ENCODE measurements at places on chromosomes 3 and 15.

- DNase-seq, result no peak
Measured at GRCh38 chr15:25609371-25609770, 170.5 kb upstream of the UBE3A start.

- DNase-seq, result no peak
Measured at GRCh38 chr3:178802259-178802658, 266.0 kb downstream of the KCNMB2 start.

DNA sequence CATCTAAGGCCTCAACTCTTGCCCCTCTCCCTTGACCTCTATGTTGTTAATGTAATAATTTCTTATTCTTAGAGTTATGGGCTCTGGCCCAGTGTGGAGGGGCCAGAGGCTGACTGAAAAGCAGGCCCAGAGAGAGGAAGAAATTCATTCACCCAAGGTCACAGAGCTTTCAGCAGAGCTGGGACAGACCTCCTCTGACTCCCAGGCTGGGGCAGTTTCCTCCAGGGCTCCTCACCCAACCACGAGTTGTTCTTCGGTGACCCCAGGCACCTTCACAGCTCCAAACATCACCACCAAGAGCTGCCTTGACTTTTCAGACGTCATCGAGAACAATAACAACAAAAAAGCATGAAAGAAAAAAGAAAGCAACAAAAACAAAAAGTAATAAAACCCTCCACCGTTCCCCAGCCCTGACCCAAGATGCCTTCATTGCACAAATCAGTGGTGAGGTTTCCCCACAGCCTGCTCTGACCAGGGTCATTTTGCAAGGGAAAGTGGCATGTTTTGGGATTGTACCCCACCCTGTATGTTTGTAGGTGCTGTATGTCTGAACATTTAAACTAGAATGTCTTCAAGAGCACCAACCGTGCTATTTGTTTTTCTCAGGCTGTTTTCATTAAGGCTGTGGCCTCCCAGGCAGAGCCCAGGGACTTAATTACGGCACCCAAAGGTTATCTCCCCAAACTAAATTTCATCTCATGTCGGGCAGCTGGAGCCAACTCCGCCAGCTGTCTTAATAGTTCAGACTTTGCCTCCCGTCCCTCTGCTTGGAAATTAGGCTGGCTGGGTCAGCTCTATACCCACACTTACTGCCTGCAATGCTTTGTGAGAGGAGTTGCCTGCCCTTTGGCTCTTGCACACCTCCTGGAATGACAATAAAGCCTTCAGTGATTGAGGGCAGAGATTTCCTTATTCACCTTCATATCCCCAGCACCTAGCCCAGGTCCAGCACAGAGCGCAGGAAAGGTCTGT lies 173.8 kb downstream of the RPLP1 start:
- no peak for DNase-seq

DNA sequence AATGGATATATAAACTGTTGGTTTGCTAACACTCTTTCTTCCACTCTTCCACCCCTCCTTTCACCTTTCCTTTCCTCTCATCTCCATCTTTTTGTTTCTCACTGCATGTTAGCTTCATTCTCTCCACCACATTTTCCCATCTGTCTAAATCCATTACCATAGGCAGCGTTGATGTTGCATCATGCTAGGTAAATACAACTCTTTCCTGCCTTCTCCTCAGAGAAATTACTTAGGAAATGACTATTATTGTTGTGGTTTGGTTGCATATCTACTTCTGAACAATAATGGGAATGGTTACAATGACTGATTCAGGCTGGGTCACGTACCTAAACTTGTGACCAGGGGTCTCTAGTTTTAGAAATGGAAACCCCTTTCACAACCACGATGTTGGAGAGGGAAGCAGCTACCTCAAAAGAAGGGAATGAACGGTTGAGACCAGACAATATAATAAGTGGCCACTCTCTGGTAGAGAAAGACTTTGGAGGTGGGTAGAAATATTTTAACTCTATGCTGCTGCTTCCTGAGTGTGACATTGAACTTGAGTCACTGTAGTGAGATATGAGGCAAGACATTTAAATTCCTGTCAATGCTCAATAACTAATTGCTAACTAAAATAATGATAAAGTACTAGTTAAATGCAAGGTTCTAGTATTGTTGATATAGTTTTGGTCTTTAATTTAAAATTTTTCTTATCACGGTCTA lies 314.1 kb upstream of the TGFBR2 start:
- DNase-seq, result no peak

GRCh38 chr15:39628144-39628508 lies 47.2 kb downstream of the THBS1 start:
- DNase-seq, result no peak

DNA sequence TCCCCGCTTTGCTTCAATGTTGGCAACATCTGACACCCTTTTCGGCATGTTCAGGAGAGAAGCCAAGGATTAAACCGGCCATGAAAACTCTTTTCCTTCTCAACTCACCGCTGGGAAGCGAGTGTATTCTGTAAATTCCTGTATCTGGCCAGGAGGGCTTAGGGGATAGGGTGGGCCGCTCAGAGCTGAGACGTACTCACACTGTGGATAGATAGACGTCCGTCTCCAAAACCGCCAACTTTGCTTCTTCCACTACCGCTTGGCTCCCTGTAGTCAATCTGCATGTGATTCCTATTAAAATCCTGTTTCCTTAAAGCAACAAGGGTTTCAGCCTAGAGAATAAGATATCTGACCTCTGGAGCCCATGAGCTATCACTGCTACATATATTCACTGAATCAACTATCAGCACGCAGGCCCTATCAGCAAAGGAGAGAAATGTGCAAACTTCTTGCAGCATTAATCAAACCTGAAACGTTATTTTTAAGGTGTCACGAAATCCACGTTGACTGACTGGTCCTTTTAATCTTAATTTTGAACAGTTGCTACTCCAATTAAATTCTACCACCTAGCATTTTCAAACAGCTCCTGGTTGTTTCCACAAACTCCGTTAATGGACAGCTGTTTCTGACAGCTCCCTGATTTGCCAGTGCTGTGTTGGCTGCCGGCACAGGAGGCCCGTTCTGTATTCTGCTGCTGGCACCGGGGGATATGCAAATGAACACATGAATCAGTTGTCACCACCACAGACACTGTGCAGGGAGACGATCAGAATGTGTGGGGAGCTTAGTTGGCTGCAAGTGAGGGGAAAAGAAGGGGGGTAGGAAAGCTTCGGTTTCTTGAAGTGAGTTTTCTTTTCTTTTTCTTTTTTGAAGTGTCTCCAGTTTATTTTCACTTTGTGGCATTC lies 438.9 kb upstream of the ARRDC4 start:
- DNase-seq, result no peak

DNA sequence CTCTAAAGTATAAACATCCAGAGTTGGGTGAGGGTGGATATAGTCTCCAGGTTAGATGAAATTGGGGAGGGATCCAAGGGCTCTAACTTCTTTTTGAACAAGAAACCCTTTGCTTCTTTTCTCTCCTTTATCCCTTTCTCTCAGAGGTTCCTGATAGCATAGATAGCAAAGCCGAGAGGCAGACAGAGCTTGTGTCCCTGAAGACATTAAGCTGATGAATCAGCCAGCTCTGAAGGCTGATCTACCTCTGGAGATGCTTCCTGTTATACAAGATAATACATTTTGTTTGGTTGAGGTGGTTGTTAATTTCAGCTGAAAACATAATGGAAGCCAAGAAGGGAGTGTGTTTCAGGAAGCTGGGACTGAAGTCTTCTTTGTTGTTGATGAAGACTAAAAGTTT lies 193.2 kb downstream of the PDCD6IP start:
- no peak for DNase-seq

GRCh38 chr3:10546181-10546624 lies 40.8 kb upstream of the ATP2B2 start:
- no peak for DNase-seq

DNA sequence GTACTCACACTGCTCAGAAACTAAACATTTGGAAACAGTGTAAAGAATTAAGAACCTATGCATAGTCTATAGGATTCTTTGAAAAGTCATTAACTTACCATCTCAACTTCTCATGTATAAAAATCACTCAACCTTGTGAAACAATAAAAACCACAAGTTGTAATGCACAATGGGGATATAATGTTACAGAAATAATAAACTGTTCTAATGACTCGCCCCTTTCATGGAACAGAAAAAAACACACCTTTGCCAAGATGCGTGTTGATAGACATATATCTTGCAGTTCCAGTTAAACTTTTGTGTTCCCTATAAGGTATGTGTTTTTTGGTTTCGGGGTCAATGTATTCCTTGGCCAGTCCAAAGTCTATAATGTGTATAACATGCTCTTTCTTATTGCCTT lies 50.8 kb upstream of the PPIB start:
- DNase-seq, result no peak

DNA sequence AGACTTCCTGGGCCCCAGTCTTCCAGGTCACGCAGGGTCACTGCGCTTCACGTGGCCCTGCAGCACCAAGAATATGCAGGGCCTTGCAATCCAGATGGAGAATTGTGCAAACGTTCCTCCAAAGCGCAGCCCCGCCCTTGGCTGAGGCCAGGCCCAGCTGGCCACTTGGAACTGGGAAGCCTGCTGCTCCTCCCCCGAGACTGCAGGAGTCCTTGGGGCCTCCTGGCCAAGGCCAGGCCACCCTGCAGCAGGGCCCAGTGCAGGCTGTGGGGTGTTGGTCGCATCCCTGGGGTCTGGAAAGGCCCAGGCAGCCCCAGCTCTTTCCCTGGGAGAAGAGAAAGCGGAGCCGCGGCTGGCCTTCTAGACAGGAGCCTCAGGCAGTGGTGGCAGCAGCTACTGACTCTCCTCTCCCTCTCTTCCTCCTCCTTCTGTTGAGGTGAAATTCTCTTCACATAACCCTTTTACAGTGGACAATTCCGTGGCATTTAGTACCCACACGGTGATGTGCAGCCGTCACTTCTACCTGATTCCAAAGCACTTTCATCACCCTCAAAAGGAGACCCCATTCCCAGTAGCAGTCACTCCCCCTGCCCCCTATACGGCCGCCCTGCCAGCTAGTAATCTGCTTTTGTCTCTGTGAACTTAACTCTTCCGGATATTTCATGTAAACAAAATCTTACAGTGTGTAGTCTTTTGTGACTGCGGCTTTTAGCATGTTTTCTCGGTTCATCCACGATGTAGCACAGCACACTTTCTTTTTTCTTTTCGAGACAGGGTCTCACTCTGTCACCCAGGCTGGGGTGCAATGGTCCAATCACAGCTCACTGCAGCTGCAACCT lies 103.9 kb downstream of the TMEM266 start:
- no peak for DNase-seq

DNA sequence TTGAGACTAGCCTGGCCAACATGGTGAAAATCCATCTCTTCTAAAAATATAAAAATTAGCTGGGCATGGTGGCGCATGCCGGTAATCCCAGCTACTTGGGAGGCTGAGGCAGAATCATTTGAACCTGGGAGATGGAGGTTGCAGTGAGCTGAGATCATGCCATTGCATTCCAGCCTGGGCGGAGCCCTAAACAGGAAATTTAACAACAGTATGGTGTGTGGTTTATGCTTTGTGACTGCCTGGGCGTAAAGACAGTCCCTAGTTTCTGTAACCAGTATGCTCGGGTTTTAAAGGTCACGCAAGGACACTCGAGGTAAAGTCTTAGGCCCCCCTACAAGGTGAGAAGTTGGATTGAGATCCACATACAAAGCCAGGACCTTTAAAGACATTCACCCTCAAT lies 43.3 kb downstream of the USP50 start:
- DNase-seq, result no peak

- DNase-seq, result no peak
Measured at GRCh38 chr15:49026700-49027099, 19.5 kb downstream of the SECISBP2L start.

GRCh38 chr15:30816430-30816829 lies 87.3 kb upstream of the FAN1 start:
- no peak for DNase-seq

DNA sequence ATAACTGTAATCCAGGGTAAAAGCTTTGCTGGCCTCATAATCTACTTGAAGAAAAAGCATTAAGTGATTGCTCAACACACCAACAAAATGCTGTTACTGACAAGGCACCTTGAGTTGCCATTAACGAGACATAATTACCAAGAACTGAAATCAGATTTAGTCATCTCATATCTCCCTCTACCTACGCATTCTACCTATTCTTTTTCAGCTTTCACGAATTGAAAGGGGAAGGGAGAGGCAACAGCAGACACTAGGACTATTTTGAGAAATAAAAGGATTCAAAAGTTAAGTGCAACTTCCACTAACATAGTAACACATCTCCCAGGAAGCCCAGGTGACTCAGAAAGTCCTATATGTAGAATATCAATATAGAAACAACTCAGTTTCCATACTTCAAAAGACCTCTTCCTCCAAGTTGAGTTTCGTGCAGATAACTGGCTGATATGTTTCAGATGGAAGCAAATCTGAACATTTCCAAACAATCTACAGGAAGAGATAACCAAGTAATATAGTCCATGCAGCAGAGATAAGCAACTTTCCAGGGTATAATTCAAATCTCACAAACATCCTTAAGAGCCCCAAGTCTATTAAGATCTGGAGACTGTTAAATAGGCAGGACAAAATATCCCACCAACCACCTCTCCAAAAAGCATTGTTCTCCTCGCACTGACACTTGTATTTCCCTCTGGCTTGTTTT lies 1.9 kb downstream of the OSBPL10 start:
- no peak for DNase-seq

DNA sequence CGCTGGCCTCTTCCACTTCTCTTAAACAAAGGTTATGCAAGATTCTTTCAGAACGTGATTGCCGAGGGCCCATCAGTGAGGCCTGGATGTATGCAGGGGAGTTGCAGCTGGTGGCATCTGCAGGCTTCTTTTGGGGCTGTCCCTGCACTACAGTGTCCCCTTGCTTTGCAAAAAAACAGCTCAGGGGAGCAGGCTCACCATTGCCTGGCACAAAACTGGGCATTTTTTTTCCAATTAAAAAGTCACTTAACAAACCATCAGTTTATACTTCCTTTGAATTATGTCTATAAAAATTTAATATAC lies 148.6 kb downstream of the ATP10A start:
- no peak for DNase-seq

DNA sequence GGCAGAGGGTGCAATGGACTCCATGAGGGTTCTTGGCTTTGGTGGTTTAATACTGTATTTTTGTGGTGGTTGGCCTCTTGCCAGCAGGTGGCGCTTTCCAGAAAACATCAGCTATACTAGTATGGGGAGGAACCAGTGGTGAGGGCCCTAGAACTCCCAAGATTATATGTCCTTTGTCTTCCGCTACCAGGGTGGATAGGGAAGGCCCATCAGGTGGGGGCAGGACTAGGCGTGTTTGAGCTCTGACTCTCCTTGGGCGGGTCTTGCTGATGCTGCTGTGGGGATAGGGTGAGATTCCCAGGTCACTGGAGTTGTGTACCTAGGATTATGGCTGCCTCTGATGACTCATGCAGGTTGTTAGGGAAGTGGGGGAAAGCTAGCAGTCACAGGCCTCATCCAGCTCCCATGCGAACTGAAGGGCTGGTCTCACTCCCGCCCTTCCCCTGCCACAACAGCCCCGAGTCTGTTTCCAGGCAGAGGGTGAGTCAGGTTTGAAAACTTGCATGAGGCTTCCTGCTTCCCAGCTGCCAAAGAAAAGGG lies 357.7 kb downstream of the OTOL1 start:
- no peak for DNase-seq
